Stimulated activated CD4-positive, alpha-beta T cell treated with anti-CD3 and anti-CD28 coated beads, Interleukin-15, amount 100 ng/mL, for 1 hour (primary cell): ENCODE measurements at places on chromosomes 5 and 9.

GRCh38 chr5:180297587-180298282 is 5.9 kb upstream of the MAPK9 start:
- no peak for DNase-seq

DNA sequence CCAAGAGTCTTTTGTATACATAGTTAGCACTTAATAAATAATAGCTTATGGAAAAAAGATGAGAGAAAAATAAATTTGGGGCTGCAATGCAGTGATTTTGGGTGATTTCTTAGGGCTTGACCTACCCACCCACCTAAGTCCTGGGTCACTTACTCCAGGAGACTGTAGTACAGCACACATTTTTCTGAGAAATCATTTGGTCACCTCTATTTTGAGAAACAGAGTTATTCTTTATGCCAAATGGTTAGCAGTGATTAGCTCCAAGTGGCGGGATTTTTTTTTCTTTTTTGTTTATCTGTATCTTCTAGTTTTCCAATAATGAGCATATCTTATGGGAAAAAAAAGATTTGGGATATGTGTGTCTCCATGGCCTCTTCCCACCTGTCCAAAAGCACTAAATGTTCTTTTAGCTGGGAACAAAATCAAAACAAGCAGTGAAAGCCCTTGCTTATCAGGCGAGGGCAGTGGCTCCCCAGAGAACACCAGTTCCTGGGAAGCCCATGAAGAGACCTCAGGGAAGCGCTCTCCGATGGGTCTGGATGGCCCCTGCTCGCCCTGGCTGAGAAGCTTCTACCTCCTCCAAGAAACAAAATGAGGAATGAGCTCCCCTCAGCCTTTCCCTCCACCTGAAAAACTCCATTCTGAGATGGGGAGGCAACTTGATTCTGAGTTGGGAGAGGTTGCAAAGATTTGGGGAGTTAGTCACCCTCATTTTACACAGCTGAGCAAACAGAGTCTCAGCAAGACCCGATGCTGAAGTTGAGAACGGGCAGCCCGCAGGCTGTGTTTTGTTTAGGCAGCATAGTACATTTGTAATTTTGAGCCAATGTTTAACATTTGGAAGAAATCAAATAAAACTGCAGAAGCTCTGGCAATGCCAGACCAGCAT is 69.9 kb downstream of the CYFIP2 start:
- no peak for DNase-seq

- DNase-seq, result no peak
Measured at GRCh38 chr9:8434621-8435020, 635.0 kb upstream of the DMAC1 start.

DNA sequence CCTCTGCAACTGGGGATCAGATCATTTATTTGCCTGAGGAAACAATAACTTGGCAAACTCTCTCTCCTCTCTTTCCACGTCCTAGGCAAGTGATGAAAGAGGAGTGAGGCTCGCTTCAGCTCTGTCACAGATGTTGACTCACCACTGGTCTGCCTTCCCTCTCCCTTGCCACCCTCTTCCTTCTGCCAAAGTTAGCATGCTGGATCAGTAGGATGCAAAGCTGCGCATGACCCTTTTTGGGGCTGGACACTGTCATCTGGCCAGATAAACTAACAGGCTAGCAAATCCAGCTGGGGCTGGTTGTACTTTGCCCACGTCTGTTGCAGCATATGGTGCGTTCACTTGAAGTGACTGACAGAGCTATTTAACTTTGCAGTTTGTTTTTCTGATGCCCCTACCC is 36.2 kb upstream of the SMARCA2 start:
- DNase-seq, result no peak

DNA sequence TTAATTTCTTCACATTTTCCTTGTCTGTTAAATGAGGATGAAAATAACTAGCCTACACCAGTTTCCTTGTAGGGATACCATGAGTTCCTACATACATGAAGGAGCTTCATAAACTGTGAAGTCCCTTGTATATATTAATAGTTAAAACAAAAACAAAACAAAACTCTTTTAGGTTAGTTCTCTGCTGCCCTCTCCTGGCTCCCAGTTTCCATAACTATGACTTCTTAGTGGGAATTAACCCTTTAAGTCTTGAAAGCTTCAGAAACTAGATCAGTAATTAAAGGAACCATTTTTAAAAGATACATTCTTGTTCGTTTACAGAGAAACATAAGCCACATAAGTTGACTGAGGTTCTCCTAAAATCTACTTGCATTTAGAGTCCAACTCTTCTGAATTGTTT is 500.0 kb upstream of the C9orf72 start:
- DNase-seq, result no peak

GRCh38 chr5:160539431-160539830 is 117.8 kb downstream of the PTTG1 start:
- no peak for DNase-seq

GRCh38 chr9:105444130-105444529 is 3.7 kb upstream of the FSD1L start:
- no peak for DNase-seq

DNA sequence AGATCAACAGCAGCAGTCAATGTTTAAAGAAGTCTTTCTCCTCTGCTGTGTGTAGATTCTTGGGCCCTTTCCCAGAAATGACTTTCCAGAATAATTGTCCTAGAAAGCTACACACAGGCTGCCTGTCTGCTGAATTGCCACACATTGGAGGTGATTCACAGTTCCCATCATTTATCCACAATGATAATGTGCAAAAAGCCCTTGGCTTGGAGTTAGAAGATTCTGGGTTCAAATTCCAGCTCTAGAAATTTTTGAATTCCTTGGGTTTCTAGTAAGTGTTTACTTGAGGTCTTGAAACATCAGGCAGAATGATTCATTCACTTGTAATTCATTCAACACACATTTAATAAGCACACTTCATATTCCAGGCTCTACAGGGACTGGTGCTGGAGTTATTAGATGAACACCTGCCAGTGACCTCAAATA is 28.6 kb upstream of the EPB41L4B start:
- DNase-seq, result no peak

GRCh38 chr5:100762995-100763394 is 140.1 kb downstream of the ST8SIA4 start:
- DNase-seq, result no peak

DNA sequence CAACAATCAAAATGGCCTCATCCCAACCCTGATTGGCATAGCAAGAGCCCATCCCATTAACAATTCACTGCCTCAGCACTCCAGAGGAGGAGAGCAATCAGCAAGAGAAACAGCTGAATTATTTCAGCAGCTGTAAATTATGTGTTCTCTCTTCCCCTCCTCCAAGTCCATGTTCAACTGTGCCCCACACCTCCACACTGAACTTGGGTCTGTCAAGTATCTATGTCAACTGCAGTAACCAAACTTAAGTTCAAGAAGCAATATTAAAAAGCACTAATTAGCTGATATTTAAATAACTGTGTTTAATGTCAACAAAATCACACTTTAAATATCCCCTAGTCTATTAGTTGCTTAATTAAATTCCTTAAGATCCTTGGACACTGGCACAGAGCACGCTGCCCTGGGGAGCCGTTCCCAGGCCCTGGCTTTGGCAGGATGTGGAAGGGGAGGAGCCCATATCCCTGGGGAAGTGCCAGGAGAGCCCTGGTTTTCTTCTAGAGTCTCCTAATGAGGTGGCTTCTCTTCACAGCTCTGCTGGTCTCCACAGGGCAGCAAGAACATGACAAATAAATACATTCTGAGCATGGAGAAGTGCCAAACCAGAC is 50.6 kb downstream of the SIL1 start:
- no peak for DNase-seq

- DNase-seq, result no peak
Measured at GRCh38 chr9:120914396-120914795, 12.2 kb downstream of the TRAF1 start.

DNA sequence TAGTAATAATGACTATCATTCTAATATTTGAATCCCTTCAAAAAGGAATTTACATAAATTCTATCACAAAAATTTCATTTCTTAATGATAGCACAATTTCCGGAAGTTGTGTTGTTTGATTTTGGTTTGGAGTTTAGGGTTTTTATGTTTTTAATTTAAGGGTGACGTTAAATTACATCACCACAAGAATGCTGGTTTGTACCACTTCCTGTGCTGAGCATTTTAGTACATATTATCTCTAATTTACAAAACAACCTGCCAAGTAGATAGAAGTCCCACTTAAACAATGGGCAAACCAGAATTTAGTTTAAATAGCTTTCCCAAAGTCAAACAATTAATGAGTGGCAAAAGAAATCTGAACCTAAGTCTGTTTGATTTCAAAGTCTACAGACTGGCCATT is 63.4 kb downstream of the DENND1A start:
- DNase-seq, result no peak

DNA sequence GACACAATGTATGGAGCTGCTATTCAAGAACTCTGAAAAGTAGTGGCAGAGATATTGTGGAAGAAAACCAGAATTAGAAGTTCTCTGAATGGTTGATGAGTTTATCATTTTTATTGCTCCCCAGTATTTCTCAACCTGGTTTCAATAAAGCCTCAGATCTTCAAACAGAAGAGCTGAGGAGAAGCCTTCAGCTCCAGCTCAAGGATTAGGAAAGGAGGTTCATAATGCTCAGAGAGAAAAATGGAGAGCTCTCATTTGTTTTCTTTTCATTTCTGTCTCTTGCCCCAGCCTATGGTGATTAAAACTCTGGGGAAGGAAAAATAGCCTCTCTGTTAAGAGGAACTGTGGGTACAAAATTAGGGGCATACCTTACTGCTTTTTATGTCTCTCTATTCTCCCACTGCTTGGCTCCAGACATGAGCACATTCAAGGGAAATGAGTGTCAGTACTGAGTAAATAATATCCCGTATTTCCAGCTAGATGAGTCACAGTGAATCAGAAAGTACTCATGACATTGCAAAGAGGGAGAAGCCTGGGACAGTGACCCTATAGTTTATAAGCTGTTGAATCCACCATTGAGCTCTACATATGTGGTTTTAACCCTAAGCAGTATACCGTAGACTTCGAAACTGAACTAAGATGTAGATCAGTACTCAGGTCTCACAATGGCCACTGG is 138.1 kb downstream of the EMB start:
- no peak for DNase-seq

- no peak for DNase-seq
Measured at GRCh38 chr9:95091601-95092261, 225.8 kb downstream of the FANCC start.

DNA sequence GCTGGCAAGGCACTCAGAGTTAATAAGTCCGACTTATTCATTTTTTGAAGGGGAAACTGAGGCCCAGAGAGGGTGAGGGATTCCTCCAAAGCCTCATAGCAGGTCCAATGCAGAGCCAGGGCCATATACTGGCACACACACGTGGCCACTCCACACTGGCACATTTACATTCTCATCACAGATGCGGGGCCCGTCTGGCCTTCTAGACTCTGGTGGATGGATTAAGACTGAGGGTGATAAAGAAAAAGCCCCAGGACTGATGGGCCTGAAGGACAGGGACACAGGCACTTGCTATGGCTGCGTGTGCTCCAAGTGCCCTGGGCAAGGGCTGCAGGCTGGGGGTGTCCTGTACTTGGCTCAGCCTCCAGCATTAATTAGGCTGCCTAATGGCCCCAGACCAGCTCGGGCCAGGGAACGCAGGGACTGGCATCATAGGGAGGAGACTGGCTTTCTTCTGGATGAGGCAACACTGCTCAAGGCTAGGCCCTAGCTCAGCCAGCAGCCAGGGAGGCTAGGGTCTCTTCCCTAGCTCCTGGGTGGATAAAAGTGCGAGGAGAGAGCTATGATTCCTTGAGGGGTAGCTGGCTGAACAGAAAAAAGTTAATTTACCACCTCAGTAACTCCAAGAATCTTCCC is 28.5 kb upstream of the CSF1R start:
- DNase-seq, result no peak

GRCh38 chr9:90998573-90998972 is 197.0 kb downstream of the SYK start:
- DNase-seq, result no peak

- no peak for DNase-seq
Measured at GRCh38 chr5:77957-78804, 13.8 kb upstream of the PLEKHG4B start.

- DNase-seq, result no peak
Measured at GRCh38 chr5:139494256-139494655, 11.7 kb upstream of the STING1 start.

GRCh38 chr9:28001096-28001495 is 427.8 kb upstream of the C9orf72 start:
- no peak for DNase-seq

DNA sequence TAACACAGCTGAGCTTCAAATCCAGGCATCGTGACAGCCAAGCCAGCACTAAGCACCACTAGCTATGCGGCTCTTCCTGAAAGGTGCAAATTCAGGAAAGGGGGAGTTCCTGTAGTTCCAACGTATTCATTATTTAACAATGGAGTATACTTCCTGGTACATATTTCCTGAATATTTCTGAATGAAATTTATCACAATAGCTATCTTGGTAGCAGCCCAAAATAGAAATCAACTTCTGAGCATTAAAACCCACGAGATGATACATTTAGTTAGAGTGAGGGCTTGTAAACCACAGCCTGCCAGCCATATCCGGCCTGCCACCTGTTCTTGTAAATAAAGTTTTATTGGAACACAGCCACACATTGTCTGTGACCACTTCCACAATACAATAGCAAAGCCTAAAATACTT is 109.7 kb upstream of the RETREG1 start:
- DNase-seq, result no peak

- no peak for DNase-seq
Measured at GRCh38 chr9:133642708-133643361, 6.7 kb downstream of the DBH start.

- no peak for DNase-seq
Measured at GRCh38 chr9:2764353-2764752, 47.0 kb downstream of the KCNV2 start.

DNA sequence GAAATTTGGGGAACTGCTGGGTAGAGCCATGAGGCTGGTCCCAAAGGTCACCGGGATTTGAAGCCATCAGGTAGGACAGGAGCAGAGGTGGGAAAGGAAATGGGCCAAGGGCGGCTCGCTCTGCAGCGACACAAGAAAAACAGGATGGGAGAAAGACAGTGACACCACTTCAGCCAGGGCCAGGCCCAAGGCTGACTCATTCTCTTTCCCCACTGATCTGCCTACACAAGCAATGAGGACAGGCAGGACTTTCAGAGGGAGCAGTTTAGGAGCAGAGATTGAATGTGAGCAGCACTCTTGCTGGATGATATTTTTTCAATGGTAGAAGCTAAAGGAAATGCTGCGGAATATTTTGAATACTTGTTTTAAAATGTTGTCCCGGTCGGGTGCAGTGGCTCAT is 3.5 kb downstream of the RUFY1 start:
- no peak for DNase-seq

- no peak for DNase-seq
Measured at GRCh38 chr5:138504799-138505198, 38.2 kb downstream of the ETF1 start.

DNA sequence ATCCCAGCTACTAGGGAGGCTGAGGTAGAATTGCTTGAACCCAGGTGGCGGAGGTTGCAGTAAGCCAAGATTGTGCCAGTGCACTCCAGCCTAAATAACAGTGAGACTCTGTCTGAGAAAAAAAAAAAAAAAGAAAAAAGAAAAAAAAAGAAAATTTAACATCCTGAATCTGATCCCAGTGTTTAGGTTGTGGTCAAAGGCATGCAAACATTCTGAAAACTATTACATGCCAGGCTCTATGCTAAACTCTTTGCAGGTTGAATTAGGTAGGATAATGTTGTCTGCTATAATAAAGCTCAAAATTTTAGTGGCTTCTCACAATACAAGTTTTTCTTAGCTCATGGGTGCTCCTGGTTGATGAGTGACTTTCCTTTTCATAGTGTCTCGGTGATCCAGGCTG is 367.4 kb downstream of the PSAT1 start:
- DNase-seq, result no peak
